Choroid plexus epithelial cell (primary cell): ENCODE measurements at places on chromosomes 3 and 15.

DNA sequence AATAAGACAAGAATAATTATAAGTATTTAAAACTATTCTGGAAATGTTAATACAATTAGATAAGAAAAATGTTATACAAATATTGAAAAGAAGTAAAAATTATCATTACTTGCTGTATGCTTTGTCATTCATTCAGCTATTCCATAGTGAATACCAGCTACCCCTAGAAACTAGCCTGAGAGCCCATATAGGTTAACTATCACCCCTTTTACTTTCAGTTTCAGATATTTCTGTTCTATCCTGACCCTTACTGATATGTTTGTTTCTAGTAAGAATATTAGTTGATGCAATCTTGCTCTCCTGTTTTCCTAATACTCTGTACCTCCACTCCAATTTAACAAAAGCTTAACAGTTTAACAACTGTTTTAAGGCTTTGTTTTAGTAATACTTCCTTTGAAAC is 31.6 kb downstream of the FAM227B start:
- DNase-seq, result peak; percentile 19

DNA sequence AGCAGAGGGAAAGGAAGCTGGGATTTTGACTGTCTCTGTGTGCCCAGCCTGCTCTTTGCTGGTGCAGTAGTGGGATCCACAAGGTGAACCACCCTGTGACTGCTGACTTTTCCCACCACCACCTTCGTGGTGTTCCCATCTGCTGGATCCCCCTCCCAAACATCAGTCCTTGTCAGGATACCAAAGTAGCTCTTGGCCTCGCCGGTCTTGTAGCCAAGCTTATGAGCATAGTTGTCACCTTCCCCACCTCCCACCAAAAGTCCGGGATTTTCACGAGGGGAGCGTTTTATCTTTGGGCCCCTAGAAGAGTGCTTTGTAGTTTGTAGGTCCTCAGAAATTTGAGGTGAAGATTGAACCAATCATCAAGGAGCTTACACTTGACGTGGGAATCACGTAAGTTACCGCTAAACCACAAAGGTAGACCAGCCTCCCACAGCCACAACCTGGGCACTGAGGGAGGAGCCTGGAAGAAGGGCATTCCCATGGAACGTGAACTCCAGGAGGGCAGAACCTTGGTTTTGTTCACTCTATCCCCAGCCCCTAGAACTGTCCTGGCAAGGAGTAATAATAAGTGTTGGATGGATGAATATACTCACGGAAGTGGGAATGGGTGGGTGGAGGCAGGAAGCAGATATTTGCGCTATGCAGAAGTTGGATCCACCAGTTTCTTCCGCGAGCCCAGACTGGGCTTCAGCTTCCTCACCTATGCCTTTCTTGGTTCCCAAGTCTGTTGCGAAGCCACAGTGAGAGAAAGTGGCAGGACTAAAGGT is 814 bp upstream of the TEX264 start:
- no peak for DNase-seq

GRCh38 chr3:67045711-67046465 is 47.8 kb downstream of the KBTBD8 start:
- no peak for DNase-seq

GRCh38 chr3:28476194-28476593 is 127.6 kb upstream of the AZI2 start:
- peak; percentile 76 for DNase-seq

DNA sequence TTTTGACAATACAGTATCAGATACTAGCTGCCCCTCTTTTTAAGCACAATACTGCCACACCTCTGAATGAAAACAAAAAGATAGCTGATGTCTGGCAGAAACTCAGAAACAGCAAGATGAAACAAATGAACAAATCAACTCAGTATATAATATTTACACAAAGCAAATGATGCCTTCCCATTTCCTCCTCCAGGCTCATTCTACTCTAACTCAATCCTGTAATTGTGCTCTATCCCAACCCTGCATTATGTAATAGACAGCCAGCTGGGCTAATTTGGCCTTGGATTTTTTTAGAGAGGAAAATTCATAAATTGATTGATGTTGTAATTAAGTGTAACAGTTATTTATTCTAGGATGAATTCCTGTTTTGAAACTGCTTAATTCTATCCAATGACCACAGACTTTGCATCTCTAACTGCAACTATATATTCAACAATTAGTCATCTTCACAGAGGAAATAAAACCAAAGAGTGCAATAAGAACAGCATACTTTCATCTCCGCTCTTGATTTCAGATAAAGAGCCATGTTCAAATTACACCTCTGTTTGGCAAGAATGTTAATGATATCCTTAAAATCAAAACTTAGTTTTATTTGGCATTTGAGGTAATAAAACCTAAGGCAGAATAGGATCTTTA is 6.1 kb downstream of the ATG3 start:
- no peak for DNase-seq

DNA sequence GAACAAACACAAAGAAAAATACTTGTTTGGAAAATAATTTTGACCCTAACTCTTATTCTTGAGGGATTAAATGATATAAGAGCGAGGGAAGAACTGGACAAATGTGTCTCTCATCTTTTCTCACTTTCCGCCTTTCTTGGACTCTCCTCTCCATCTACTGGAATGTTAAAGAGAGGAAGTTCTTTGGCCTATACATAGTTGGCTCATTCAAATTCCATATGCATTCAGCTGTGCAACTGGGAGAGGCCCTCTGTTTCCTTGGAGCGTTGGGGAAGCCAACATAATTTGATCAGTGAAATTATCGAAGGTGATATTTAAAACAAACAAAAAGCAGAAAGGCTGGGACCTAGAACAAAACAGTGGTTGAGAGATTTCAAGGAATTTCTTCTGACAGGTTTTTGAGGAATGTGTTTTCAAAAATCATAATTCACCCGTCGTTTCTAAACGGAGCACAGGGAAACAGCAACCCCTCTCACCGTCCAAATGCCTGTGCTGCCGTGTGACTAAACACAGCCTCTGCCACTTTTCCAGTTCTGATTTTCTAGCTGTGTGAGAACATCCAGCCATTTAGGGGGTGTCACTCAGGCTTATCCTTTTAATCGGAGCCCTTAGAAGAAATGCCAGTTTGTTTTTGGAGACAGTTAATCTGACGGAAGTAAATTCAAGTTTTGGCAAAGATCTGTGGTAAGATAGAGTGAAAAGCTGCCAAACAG is 489.9 kb downstream of the SOX2 start:
- DNase-seq, result no peak

GRCh38 chr3:183962807-183963206 is 54.9 kb downstream of the ABCC5 start:
- no peak for DNase-seq

DNA sequence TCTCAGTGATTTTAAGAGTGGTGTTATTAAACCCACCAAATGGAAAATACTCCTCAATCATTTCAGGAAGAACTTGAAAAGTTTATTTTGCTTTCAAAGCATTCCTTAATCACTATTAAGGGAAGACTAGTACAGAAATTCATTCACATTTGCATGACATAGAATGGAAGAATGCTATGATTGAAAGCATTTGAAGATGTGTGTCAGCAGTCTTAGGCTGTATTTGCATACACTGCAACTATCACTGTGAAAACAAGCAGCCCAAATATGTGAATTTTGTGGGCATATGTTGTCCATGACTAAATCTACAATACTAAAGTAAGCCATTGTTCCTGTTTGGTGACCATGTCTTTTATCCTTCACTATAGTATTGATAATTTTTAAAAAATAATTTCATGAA is 95.8 kb downstream of the CNTN3 start:
- no peak for DNase-seq

DNA sequence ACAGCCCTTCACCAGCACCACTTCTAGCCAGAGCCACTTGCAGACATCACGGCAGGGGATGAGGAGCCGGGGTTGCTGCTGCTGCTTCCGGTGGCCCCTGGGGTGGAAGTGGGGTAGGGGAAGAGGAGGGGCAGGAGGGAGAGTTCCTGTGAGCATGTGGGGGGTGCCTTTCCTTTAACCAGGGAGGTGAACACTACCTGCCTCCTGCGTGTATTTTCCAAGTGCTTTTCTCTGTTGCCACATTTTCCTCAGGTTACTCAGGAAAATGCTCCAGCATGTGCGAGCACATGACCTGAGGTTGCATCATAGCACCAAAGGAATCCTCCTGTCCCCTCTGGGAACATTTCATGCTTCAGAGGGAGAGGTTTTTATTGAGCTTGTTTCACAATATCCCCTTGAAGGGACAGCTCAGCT is 12.2 kb upstream of the SACM1L start:
- DNase-seq, result peak; percentile 82

GRCh38 chr15:71679223-71679792 is 131.0 kb upstream of the NR2E3 start:
- DNase-seq, result no peak

DNA sequence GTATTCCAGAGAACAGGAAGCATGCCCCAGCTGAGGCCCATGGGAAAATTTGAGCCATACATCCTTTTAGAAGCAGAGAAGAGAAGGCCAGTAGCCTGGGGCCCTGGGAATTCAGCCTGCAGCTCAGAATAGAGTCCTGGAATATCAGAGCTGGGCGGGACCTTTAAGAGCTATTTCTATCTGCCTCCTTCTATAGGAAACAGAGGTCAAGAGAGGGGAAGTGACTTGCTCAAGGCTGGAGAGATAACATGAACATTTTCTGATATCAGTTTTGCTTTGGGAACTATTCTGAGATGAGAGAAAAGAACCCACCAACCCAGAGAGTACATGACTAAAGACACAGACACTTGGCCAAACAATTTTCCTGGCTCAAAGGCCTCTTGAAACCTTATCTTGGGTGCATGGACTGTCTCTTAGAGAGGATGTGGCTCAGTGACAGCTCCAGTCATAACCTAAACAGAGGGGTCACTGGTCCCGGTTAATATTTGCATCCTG is 26.0 kb downstream of the MASP1 start:
- DNase-seq, result no peak

- no peak for DNase-seq
These were observed 179.7 kb downstream of the ADAMTS9 start for GRCh38 chr3:64508140-64508539.

GRCh38 chr3:55771503-55771902 is 284.4 kb upstream of the WNT5A start:
- DNase-seq, result no peak

DNA sequence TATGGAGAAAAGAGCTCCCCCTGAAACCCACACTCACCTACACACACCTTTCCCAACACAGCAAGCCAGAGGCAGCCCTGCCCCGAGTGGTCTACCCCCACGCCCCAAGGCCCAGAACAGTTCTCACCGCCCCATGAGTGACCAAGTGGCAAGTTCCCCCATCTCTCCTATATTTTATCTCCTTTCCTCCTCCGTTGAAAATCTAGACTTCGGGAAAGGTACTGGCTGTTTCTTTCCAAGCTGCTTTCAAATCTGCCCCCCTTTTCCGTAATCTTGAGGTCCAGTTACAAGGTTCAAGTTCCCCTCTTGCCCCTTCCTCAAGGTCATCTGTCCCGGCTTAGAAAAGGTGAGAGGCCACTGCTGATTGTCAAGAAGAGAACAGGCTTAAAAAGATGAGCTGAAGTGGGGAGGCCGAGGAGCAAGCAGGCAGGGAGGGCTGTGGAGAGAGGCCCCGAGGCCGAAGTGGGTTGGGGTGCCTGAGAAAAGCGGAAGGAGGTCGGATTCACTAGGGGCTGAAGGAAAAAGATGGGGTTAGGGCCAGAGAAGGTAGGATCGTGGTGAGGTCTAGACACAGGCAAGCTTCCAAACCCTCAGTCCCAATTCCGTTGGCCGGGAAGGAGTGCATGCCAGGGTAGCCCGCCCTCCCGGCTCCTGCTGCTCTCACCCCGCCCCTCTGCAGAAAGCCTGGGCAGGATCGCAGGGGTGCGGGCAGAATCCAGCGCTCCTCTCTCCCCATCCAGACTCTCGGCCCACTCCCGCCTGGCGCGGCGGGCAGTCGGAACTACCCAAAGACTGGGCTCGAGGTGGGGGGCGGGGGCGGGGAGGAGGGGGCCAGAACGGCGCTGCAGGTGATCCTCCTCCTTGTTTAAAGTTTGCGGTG is 1.7 kb downstream of the SEMA5B start:
- DNase-seq, result no peak

DNA sequence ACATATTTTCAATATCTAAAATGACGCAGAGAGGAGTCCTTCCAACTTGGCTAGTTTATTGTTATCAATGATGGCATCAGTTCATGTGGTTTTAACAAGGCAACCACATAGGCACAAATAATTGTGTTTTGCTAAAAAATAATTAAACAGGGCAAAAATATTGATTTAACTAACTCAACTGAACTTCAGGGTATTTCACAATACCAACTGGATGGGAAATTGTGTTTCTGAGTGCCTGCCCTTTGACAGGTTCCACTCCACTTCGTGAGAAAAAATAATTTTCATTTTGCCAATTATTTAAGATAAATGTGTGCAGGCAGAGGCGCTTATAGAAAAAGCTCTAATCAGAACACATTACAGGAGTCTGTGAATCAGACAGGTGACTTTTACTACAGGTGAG is 689.3 kb upstream of the CCDC54 start:
- DNase-seq, result no peak

- DNase-seq, result peak; percentile 40
These were observed 21.6 kb upstream of the ZNF280D start for GRCh38 chr15:56754772-56755370.

DNA sequence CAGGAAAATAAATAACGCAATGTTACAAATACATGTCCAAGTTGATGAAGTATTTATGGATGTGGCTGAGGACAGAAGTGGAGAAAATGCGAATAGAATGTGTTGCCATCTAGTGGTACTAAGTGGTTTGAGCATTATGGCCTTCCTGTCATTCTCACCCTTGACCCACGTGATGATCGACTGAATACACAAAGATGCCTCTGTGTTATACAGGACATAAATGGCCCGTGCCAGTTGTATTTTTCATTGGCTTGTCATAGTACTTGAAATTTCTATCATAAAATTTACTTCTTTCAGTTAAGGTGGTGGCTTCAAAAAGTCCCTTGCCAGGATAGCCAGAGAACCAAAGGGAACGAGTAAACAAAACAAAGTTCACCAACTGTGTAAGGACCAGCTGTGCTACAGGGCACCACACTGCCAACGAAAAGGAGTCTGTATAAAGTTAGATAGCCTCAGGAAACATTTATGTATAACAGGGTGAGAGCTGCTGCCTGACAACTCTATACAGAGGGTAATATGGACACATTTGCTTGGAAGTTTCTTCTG is 103.7 kb downstream of the MYH15 start:
- DNase-seq, result peak; percentile 86

DNA sequence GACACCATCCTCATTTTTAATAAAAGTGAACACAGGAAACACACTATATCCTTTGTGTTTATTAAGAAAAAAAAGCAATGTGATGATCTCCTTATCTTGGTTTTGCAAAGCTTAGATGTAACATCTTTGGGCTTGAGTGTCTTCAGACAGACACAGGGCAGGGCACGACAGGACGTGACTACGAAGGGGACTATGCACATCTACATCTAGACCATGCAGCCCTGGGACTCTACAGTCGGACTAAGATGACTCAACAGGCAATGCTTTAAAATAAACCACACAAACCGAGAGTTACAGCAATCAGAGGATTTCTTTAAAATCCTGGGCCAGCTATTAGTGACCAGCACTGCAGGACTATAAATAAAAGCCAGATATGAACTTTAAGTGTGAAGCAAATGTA is 22.8 kb upstream of the TM2D3 start:
- DNase-seq, result peak; percentile 69

- DNase-seq, result no peak
These were observed 38.4 kb upstream of the ALCAM start for GRCh38 chr3:105328338-105328730.

GRCh38 chr15:74396445-74397238 is 29.2 kb upstream of the CYP11A1 start:
- DNase-seq, result peak; percentile 45

GRCh38 chr3:149421764-149422163 is 44.3 kb upstream of the TM4SF1 start:
- DNase-seq, result no peak

- DNase-seq, result no peak
These were observed 11.0 kb downstream of the SCAPER start for GRCh38 chr15:76894174-76894573.
